ENCODE measurements at places on chromosomes 16 and 17.

DNA sequence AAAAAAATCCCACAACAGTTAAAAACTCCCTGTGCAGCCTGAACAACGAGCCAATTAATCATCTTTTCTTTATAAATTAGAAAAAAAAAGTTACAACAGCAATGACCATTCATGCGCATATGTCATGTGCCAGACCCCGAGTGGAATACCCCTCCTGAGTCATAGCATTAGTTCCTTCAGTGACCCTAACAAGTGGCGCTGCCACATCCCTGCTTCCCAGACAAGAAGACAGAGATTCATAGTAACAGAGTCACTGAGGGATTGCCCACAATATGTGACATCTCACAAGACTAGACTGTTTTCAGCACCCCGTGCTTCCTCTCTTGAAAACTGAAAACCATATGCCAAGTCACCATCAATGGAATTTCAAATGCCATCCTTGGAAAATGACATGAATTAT is 7.9 kb downstream of the UMOD start:
- DNase-seq: no peak

GRCh38 chr16:3058139-3059030 is 7.1 kb upstream of the IL32 start:
- no peak for DNase-seq

DNA sequence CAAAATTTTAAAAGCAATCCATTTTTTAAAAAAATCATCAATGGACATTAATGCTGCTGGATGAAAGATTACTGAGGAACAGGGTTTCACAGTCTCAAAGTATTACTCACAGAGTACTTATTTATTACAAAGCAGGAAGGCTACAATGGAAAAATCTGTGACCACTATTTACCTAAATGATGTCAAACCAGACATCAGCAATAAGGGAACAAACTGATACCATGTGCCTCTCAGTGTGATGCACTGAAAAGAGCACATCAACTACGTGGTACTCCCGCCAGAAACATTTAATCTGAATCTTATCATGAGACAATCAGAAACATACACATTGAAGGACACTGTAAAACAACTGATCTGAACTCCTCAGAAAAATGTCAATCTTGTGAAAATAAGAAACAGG is 124.2 kb downstream of the PARN start:
- DNase-seq: no peak

- DNase-seq: no peak
Observed at GRCh38 chr17:55418369-55419268, 3.0 kb downstream of the MMD start.

DNA sequence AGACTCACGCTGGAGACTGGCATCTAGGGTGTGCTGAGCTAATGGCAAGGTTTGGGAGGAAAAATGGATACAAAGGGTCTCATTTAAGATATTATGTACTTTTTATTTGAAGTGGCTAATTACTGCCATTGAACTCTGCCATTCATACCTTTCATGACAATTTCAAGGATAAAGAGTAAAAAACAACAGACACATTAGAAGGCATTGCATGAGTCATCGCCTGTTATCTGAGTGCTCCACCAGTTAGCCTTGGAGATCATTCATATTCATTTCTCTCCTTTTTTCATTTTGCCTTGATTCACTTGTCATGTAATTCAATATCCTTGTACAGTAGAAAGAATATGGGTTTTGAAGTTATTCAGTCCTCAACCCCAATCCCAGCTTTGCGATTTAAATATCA is 109.5 kb downstream of the CDH8 start:
- no peak for DNase-seq

DNA sequence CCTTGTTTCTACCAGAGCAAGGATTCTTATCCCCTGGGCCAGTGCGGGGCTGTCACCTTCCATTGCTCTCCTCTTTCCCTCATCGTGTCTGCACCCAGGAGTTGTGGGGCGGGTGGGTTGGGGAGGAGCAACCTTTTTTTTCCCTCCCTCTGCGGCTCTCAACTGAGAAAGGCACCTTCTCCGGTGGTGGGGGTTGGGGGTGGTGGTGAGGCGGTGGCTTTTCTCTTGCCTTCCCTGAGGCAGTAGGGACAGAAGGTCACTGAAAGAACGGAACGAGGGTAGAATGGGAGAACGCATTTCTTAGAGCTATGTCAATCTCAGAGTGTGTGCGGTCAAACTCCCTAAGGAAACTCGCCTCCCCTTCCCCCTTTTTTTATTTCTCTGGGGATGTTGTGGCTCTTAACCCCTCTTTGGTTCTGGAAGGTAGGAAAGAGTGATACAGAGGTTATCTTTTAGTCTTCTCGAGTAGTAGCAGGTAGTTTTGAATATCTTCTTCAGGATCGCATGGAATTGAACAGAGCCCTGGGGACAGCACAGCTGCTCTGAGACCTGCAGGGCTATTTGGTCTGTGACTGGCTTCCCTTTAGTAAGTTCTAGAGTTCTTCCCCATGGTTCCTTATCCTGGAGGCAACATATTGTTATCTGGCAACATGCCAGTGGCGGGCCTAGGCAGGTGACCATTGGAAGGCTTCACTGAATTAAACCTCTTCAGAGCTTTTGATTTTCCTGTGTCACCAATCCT is 994 bp downstream of the CLTC start:
- no peak for DNase-seq

DNA sequence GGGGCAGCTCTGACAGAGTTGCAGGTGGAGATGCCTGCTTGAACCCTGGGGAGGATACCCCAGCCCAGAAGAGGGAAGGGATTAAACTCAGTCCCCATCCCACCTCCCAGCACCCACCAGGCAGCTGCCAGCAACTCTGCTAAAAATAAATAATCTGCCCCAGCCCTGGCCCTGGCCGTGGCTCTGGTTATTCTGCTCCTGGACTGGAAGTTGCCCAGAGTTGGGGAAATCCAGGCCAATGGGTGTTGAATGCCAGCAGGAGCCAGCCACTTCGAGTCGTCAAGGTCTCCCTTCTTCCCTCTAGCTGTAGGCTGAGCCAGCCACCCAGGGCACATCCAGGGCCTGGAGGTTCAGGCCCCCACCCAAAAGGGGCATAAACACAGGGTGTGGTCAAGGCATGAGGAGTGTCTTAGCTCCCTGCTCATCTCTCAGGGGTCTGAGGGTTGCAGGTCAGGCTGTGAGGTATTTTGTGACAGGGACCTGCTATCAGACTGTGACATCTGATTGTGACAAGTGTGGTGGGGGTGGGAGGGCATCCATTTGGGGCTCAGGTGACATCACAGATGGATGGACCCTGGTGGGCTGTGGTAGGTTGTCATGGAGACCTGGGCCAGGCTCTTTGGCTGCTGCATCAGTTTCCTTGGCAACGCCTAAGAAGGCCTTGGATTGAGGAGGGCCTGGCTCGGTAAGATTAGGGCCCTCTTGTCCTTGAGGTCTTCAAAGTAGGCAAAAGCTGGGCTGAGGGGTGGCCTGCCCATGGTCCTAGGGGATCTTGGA is 1.0 kb upstream of the RRAD start:
- no peak for DNase-seq

DNA sequence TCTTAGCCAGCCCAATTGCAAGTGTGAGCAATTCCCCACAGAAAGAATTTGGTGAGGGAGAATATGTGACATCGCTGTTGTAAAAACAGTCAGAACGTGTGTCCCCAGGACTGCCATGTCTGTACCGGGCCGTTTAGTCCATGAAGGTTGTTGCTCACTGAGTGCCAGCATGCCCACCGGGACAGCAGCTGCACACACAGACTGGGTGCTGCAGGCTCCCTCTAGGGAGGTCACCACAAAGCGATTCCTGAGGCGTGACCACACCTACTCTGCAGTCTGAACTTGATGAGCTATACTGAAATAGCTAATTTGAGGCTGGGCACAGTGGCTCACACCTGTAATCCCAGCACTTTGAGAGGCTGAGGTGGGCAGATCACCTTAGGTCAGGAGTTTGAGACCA is 44.1 kb upstream of the ADORA2B start:
- DNase-seq: no peak

DNA sequence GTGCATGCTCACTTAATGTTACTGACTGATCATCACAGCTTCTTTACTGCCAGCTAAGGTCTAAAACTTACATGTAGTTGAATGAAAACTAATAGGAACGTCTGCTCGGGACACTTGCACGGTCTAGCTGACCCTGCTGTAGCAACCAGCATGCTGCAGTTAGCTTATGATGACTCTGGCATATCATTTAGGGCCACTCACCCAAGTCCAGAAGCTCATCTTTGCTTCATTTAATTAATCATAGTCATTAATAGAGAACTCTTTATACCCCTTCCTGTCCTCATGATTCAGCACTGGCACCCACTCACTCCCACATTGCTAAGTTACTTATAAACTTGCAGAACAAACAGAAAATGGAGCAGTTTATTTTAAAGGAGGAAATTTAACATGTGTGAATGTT is 136.3 kb downstream of the NLK start:
- no peak for DNase-seq

- DNase-seq: no peak
Observed at GRCh38 chr16:24297375-24297774, 41.2 kb downstream of the CACNG3 start.

- DNase-seq: no peak
Observed at GRCh38 chr17:44502598-44503146, 534 bp downstream of the GPATCH8 start.

- no peak for DNase-seq
Observed at GRCh38 chr17:15119968-15120367, 145.2 kb downstream of the PMP22 start.

DNA sequence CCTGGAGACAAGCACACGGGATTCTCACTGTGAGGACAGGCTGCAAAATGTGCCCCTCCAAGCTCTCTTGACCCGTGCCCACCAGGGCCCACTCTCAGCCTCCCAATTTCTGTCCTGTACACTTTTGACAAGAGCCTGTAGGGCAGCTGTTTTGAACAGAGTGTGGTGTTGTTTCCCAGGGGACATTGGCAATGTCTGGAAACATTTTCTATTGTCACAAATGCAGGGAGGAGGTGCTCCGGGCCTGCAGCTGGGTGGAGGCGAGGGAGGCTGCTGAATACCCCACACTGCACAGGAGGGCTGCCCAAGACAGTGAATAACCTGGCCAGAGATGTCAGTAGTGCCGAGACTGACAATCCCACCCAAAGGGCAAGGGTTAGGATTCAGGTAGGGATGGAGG is 10.5 kb downstream of the CEP295NL start:
- DNase-seq: no peak

DNA sequence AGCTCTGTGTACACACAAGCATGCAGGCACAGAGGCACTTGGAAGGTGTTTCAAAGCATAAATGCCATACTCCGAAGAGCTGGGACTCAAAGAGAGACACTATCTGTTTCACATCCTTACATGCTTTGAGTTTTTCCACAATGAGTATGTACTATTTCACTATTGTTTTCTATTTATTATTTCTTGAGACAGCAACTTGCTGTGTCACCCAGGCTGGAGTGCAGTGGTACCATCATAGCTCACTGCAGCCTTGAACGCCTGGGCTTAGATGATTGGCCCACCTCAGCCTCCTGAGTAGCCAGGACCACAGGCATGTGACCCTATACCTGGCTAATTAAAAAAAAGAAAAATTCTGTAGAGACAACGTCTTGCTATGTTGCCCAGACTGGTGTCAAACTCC is 31.6 kb downstream of the CYB5D2 start:
- DNase-seq: no peak

DNA sequence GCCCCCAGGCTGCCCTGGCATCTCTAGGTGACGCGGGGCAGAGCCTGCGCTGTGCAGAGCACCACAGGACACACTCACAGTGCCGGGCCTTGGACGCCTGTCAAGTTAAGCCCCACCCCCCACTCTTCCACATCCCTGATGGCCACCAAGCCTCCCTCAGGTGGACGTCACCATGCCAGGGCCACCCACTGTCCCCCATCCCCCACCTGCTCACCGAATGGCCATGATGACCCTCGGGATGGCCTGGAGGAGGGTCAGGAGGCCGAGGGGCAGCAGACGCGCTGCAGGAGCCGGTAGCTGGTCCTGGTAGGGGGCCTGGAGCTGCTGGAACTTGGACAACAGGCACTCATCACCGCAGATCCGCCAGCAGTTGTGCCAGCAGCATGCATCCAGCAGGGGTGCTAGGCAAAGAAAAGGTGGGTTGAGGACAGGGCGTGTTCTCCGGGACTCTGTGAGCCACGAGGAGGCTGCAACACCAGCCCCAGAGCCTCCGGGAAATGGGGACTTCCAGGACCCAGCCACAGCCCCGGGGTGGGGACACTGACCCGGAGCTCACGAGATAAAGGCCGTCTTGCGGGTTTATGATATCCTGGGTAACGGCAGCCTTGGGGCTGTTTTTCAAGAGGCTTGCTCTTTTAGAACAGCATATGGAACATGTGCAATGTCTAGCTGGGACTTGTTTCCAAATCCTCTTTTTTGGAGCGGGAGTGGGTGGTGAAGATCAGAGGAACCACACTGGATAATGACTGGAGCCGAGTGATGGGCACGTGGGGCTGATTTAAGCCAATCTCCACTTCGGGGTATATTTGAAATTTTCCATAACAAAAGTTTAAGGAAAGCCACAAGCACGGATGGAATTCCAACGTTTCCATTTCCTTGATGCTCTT is 11.4 kb downstream of the C16orf95 start:
- no peak for DNase-seq

GRCh38 chr16:64648282-64648681 is 473.6 kb downstream of the CDH11 start:
- no peak for DNase-seq

DNA sequence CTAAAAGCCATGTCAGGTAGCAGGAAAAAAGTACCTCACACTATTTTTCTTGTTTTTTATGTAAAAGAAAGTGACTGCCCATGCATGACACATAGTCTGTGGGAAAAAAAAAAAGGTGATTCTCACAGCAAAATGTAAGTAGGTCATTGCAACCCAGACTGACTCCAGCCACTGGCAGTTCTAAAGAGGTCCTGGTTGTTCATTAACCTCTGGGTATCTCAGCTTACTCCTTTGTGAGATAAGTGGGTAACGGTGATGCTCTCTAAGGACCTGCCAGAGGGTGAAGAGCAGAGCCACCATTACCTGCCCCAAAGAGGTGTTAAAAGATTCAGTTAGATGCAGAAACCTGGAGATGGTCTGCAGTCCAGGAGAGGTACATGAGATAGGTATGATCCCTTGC is 531.9 kb downstream of the GRIN2A start:
- DNase-seq: no peak

GRCh38 chr17:38608648-38609047 is 2.9 kb upstream of the SRCIN1 start:
- no peak for DNase-seq

- no peak for DNase-seq
Observed at GRCh38 chr17:77915594-77916021, 42.9 kb upstream of the TNRC6C start.

DNA sequence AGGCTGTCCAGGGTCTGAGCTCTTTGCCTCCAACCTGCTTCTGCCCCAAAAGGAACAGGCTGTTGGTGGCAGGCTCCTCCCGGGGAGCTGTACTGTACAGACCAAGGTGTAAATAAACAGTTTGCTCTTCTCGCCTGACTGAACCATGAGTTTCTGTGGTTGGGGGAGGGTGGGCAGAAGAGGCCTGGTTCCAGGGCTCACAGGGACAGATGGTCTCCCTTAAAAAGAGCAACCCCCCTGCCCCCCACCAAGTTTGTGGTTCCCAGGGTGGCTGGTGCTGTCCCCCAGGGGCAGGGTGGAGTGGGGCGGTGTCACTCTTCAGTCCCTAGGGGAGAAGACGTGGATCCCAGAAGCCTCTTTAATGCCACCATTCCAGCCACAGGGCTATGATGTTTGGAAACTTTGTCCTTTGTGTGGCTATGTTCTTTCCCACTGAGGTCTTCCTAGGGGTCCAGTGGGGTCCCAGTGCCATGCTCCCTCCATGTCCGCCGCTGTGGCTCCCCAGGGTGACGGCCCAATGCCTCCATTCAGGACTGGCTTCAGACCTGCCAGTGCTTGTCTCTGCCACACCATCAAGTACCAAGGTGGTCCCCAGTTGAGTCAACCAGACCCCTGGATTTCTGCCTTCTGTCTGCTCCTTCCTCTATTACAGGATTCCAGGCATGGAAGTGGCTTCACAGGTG is 146.7 kb downstream of the RAB11FIP4 start:
- no peak for DNase-seq
